ENCODE measurements at places on chromosomes 6 and 20. TPM values are rescaled to one million over a fixed set of nuclear protein-coding genes. Genes with fewer than 3 reads are reported as not detected.

GRCh38 chr20:19976595-19977372 is 40.4 kb upstream of the NAA20 start:
- DNase-seq = no peak

- DNase-seq = no peak
Measured at GRCh38 chr20:38812182-38812581, 6.7 kb downstream of the PPP1R16B start.

GRCh38 chr6:6717953-6718352 is 129.4 kb downstream of the LY86 start:
- peak; percentile 18 for DNase-seq

- no peak for DNase-seq
Measured at GRCh38 chr6:1499777-1500176, 109.9 kb upstream of the FOXC1 start.

The ZNF292 gene
- total RNA-seq = 90.4 TPM
